ENCODE measurements at places on chromosomes 7 and 10.

DNA sequence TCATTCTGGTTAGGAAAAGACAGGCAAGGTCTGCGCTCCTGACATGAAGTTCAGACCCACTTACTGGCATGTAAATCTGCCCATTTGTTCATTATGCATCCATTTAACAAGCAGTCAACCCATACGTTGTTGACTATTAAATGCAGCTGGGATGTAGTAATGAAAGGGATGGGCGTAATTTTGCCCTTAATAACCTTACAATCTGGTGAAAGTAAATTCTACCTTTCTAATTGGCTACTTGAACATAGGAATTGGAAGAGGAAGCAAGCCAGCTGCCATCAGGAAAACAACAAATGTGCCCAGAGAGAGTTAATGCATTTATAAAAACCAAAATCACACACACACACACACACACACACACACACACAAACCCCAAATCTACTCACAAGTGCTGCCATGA, 170.2 kb upstream of the PITRM1 start:
- DNase-seq, result no peak

GRCh38 chr10:73771722-73772280, 10.0 kb upstream of the CHCHD1 start:
- DNase-seq, result peak; percentile 65

DNA sequence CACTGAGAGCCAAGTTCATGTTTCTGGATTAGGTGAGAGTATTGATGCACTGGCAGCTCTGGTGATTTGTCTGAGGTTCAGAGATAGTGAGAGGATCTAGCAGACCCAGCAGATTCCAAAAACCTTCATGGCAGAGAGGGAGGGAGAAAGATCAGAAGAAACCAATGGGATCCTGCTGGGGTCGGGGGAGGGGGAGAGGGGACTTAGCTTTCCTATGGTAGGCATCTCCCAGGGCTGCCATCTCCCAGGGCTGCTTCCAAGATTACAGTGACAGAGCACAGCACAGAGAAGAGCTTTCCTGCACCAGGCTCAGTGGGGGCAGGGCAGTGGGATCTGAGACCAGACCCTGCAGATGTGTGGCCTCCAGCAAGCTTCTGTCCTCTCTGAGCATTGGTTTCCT, 76.8 kb upstream of the GDF10 start:
- no peak for DNase-seq

DNA sequence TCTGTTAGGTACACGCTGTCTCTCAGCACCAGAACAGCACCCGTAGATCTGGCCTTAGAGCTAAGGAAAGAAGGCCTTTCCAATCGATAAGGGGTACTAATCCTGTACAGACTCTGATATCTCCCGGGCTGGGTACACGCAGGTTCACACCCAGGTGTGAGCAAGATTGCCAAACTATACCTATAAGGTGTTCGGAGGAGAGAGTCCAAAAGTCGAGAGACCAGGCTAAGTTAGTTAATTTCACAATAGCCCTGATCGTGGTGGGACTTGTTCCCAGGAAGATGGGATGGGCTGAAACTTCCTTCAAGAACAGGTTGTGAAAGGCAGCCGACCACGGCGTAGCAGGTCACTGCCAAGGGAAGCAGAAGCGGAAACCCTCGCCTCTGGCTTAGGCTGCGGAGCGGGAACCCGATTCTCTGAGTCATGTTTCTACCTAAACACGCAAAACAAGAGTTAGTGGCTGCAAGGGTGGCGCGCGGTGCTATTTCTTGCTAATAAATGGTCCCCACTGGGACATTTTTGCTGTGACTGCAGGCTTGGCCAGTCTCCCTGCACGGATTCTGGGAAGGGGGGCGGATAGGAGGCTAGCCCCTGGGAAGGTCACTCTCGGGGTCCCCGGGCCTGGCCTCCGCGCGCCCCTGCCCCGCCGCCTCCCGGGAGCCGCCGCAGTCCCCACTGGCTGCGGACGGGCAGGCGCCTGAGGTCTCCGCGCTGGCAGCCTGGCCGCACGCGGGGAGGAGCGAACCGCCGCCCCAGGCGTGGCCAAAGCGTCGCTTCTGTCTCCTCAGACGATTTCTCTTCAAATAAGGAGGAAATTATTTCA, 75.4 kb upstream of the PDSS1 start:
- DNase-seq, result no peak

GRCh38 chr7:78634093-78634492, 819.4 kb downstream of the MAGI2 start:
- DNase-seq, result no peak

DNA sequence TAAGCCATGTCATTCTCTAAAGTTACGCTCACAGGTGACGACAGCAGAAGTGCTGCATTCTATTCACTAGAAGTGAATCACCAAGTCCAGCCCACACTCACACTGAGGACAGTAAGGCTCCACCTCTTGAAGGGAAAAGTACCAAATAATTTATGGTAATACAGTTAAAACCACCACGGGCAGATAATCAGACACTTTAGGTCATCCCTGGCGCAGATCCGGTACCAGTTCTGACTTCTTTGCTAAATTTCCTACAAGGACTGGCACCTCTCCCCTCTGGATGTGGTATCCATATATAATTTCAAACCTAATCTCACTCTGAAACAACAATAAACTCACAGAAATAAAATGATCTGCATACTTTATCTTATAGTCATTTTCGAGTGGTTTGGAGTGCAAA, 954.7 kb upstream of the GHITM start:
- DNase-seq, result no peak

GRCh38 chr10:65291286-65291685, 1634.5 kb upstream of the LRRTM3 start:
- DNase-seq, result no peak

GRCh38 chr7:101902680-101903514, 85.5 kb downstream of the CUX1 start:
- no peak for DNase-seq

DNA sequence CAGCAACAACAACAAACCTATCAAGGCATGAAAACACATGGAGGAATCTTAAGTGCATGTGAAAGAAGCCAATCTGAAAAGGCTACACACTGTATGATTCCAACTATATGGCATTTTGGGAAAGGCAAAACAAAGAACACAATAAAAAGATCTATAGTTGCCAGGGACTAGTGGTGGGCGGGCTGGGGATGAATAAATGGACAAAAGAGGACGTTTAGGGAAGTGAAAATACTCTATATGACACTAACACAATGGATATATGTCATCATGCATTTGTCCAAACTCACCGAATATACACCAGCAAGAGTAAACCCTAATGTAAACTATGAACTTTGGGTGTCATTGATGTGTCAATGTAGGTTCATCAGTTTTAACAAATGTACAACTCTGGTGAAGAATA, 89.1 kb downstream of the SEMA3E start:
- DNase-seq, result no peak

- DNase-seq, result no peak
These were observed 25.9 kb downstream of the ELFN1 start for GRCh38 chr7:1695800-1696454.

GRCh38 chr7:15104411-15105092, 202.0 kb upstream of the DGKB start:
- no peak for DNase-seq

DNA sequence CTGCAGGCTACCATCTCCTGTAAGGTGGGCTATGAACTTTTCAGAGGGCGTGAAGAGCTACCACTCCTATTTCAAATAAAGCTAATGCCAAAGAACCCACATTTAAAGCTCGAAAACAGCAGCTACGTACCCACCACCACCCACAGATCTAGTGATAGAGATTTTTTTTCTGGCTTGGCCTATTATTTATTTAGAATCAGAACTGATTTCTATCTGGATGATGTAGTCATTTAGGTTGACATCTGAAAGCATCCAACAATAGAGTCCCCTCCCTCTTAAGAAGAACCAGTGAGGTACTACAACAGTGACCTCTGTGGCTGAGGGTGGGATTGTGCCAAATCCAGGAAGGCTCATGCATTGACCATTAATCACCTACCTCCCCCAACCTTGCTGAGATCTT, 113.8 kb upstream of the ADO start:
- DNase-seq, result no peak

DNA sequence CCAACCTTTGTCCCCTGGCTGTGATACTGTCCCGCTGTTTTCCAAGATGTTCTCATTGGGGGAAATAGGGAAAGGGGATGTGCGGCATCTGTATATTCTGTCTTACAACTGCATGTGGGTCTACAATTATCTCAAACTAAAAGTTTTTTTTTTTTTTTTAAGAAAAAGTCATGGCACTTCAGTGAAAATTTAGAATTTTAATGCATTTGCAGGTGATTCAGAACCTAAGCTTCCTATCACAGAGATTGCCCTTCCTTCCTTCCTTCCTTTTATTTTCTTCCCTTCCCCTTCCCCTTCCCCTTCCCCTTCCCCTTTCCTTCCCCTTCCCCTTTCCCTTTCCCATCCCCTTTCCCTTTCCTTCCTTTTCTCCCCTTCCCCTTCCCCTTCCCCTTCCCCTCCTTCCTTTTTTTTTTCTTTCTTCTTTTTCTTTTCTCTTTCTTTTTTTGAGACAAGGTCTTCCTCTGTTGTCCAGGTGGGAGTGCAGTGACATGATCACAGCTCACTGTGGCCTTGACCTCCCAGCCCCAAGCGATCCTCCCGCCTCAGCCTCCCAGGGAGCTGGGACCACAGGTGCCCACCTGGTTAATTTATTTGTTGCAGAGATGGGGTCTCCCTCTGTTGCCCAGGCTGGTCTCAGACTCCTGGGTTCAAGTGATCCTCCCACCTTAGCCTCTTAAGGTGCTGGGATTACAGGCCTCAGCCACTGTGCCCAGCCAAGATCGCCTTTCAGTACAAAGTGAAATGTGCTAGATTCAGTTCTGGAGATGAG, 32.0 kb downstream of the JAKMIP3 start:
- no peak for DNase-seq

- DNase-seq, result no peak
These were observed 52.3 kb upstream of the EN2 start for GRCh38 chr7:155405399-155406318.

DNA sequence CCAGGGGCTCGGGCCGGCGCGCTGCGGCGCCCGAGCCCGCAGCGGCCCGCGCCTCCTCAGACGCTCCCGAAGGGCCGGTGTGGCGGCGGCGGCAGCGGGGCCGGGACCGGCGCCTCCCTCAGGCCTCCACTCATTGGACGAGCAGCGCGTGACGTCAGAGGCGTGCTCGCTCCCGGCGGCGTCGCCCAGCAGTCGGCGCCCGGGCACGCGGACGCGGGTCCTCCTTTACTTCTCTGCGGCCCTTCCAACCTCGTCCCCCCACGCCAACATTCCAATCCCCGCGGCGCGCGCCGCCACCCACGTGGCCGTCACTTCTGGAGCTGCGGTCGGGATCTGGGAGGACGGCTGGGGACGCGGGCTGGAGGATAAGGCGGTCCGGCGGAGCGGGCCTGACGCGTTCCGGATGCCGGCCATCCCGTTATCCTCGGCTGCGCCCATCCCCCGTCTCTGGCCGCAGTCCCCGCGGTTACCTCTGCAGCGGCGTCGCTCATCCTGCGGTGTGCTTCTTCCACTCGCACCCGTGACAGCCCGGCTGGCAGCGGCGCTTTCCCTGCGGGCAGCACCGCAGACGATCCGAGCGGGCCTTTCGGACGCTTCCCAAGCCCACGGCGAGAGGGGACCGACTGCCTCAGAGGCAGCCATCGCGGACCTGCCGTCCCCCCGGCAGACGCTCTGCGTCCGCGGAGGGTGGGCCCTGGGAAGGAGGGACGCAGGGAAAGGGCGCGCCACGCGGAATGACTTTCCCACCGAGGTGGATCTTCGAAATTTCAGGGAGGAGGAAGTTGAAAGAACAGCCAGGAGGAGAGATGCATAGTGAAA, at the start of gene PDZD8:
Gene PDZD8 (minus strand): TSS at position 81 of the 819 bp plus-strand sequence. CDS start 213 bp downstream, outside the sequence.
- DNase-seq, result peak; percentile 87

- DNase-seq, result no peak
These were observed 50.8 kb downstream of the ALOX5 start for GRCh38 chr10:45424668-45425404.

- no peak for DNase-seq
These were observed 604.1 kb downstream of the GALNT17 start for GRCh38 chr7:71735961-71736556.

DNA sequence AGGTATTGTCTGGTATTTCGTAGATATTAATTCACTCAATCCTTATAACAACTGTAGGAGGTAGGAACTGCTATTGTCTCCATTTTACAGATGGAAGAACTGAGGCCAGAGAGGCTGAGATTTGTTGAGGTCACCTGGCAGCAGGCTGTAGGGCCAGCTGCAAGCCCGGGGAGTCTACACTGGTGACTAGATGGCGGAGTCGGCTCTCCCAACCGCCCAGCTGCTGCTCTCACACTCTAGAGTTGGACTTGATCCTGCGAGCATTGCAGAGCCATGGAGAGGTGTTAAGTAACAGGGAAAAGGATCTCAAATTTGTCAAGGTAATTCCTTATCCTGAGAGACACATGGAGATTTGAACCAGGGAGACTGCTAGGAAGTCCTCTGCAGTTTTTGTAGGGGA, 124.1 kb downstream of the CAMK1D start:
- DNase-seq, result no peak

DNA sequence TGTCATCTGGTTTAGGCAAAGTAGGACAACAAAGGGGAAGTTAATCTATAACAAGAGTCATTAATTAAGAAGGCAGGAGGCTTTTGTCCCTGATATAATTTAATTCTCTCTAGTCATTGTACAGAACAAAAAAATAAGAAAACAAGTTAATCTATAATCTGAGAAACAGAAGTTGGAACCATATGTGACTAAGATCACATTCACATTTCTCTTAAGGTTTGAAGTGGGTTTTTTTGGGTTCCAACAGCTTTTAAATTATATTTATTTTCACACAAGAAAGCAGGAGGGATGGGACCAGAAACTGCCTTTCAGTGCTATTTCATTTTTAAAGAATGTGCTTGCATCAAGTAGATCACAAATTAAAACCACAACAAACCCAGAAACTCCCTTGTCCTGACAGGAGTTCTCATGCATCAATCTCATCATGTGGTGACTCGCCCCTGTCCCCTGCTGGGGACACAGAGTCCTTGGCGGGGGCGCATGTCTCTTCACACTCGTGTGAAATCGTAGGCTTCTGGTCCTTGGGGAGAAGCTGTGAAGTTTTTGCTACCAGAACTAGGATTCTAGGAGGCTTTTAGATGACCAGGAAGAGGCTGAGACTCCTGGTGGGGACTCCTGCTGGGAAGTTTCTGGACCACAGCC, 10.1 kb upstream of the OPN4 start:
- no peak for DNase-seq

GRCh38 chr10:38143587-38143986, 49.5 kb downstream of the ZNF37A start:
- no peak for DNase-seq

DNA sequence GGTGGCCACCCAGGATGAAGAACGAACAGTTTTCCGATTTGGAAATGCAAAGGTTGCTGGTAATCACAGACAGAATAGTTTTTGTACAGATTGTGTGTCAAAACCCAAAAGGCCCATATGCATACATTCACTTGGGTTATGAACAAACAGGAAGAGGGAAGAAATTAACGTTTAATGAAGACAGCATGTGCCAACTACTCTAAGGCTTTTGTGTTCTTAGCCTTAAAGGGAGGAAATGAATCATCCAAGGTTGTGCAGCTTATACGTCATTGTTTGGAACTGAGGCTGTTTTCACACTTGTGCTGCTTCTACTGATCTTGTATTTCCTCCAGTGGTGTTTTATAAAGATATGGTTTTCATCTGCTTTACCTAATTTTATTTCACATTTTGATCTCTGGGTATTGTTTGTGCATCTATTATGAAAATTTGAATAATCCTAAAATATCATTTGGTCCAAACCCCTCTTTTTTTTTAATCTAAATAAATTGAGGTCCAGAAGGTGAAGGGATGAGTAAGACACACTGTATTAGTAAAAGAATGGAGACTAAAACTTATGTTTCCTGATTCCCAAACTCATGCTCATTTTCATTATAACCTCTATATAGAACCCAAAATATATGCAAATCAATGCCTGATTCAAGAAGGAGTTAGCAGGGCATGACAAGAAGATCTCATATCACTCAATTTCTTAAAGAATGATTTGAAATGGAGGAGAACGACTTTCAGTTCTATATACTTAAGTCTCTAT, 373.1 kb downstream of the THSD7A start:
- DNase-seq, result no peak

Measured in activated T-helper 1 cell treated with anti-CD3 and anti-CD28 coated beads, Interleukin-2, amount 50 U/mL, for 16 hours (primary cell).